ENCODE measurements at places on chromosomes 5 and 9.

- DNase-seq = no peak
These were observed 101.8 kb downstream of the TLE4 start for GRCh38 chr9:79673614-79674013.

GRCh38 chr9:69474821-69475220, 149.8 kb downstream of the ENTREP1 start:
- no peak for DNase-seq

GRCh38 chr5:158054223-158055110, 195.5 kb upstream of the CLINT1 start:
- no peak for DNase-seq

DNA sequence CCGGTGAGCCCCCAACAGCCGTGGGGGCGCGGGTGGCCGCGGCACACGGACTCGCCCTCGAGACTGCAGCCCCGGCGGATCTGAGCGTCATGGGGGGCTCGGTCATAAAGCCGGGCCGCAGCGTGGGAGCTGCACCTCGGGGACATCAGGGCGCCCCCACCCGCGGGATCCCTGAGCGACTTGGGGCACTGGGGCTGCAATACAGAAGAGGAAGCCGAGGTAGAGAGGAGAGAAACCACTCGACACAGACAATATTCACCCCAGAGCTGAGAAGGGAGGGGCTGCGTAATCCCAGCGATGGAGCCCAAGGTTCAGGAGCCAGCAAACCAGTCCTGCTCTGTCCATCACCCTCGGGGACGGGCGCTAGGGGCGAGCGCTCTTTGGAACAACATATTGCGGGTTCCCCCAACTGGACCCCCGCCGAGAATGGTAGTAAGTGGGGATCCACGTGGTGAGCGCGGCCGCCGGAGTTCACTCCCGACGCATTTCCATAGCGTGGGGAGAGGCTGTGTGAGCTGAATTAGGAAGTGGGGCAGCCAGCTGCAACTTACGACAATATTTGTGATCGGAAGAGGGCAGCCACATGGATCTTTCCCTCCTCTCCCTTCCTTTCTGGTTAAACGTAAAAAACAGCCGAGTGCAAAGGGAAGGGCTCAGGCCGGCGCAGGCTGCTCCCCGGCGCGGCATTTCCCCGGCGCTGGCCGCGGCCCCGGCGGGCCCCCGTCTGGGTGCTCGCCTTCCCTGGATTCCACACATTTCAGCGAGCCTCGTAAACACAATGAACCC, 9.9 kb downstream of the PTCH1 start:
- no peak for DNase-seq

DNA sequence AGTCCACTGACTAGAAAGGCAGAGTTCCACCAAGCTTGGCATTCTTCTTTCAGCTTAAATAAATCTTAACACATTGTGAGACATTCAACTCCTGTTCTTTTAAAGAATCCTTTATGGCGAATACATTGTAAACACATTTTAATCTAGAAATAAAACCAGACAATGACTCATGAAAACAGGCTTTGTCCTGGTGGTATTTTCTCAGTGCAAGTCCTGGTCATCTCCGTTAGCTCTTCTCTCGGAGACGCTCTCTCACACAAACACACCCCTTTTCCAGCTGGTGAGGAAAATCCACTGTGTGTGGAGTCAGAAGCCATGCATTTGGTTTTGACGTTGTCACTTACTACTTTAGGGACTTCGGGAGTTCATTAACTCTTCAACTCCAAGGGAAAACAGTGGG, 140.4 kb downstream of the AUH start:
- no peak for DNase-seq

- DNase-seq = no peak
These were observed 203.3 kb downstream of the CWC27 start for GRCh38 chr5:64971990-64972389.

DNA sequence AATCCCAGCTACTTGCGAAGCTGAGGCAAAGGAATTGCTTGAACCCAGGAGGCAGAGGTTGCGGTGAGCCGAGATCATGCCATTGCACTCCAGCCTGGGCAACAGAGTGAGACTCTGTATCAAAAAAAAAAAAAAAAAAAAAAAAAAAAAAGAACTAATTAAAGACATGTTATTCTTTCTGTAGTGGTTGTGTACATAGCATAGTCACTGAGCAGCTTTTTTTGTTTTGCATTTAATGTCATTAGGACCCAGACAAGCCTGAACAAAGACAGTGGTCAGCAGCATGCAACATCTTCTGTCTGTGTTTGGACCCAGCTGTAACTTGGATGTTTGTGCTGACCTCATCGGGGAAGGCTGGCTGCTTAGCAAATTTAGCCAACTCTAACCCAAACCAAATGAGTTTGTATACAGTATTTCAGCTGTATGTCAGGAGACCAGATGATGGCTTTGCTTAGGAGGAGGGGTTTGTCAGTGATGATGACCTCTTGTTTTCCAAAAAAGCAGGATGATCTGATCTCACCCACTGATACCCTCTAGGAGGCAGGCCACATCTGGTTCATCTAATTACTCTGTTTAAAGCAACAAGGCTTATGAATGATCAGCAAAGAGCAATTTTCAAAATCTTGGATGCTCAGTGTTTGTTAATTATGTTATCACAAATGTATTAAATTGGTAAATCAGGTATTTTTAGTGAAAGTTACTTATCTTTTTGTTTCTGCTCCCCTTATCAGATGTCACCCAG, 39.5 kb downstream of the SNCAIP start:
- no peak for DNase-seq

- DNase-seq = no peak
These were observed 281.5 kb downstream of the GABRB2 start for GRCh38 chr5:161265006-161265405.

DNA sequence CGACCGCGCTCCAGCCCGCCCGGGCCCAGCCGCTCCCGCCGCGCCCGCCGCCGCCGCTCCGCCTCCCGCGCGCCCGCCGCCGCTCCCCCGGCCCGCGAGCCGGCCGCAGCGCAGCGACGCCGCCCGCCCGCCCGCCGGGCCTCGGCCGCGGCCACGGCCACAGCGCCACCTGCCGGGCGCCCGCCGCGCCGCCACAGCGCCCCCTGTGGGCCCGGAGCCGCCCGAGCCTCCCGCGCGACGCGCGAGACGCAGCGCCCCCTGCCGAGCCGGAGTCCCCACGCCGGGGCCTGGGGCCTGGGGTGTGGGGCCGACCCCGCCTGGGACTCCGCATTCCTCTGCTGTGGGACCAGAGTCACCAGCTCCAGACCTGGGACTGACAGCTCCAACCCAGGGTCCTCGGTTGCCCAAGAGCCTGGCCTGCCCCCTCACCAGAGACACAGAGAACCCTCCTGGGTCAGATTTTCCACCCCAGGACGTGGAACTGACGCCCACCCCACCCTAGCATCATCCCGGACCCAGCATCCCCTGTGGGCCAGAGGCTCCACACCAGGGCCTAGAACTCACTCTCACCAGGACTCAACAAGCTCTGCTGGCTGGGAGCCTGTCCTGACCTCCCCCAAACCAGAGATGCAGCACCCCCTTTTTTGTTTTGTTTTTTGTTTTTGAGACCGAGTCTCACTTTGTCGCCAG, at the start of gene RAPGEF1:
RAPGEF1 (minus strand) TSS at position 118 of the 690 bp plus-strand sequence. CDS start 246 bp downstream, outside the sequence.
- peak; percentile 24 for DNase-seq

DNA sequence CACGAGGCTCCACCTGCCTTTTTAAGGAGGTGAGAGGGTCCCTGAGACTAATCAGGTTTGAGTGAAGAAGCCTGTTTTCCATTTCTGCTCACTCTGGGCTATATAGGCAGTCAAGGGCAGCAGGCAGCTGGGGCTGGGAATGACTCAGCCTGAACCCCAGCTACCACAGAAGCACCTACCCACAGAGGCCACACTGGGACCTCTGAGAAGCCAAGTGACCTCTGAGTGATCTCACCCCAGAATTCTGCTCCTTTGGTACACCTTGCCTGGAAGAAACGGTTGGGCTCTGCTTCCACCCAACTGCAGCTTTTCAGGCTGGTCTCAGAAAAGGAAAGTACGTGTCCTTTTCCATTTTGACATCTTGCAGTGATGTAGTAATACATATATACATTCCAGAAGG, 6.8 kb downstream of the FAM219A start:
- no peak for DNase-seq

GRCh38 chr5:54717870-54718269, 200.3 kb downstream of the SNX18 start:
- DNase-seq = no peak
